ENCODE measurements at places on chromosomes 3 and 15.
A peak's percentile ranks its signal among the peaks of the same experiment; 100 is the strongest.

- DNase-seq, result peak; percentile 95
These were observed 597.3 kb downstream of the ZIC1 start for GRCh38 chr3:148006508-148006907.

- DNase-seq, result no peak
These were observed 48.1 kb downstream of the RAB11A start for GRCh38 chr15:65917407-65917756.

- DNase-seq, result no peak
These were observed 94.5 kb downstream of the P3H2 start for GRCh38 chr3:190026154-190026553.

- no peak for DNase-seq
These were observed 14.4 kb downstream of the ABHD17C start for GRCh38 chr15:80709542-80709941.

DNA sequence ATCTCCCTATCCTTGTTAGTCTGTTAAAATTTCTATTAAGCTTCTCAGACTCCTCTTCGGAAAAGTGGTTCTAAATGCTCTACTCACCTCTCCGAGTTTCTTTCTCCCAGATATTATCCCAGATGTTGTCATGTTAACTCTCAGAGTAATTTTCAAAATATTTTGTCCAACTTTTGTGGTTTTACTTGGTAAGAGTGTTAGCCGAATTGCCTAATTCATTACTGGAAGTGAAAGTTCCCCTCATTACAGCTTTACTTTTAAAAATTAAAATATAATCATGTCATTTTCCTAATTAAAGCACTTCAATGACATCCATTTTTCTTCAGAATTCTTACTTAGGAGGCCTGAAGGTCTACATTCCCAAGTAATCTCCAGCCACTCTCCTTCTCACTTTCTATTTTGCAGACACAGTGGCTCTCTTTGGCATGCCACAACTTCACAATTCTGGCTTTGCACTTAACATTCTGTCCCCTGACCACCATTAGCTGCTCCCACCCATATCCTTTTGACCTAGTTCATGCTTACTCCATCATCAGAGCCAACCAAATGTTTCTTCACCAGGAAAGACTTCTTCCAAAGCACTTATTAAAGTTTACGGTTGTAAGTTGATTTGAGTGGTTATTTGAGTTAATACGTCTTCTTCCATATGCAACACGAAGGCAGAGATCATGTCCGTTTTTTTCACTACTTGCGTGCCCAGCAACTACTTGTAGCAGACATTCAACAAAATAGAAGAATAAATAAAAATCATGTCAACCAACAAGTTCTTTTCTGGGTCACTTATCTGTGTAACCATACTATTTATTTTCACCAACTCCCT, 10.2 kb upstream of the TIPARP start:
- DNase-seq, result no peak

- no peak for DNase-seq
These were observed 18.4 kb downstream of the KLF13 start for GRCh38 chr15:31344823-31345605.

GRCh38 chr3:193297421-193297820, 56.4 kb downstream of the PLAAT1 start:
- DNase-seq, result peak; percentile 22
